Stimulated activated CD4-positive, alpha-beta T cell treated with anti-CD3 and anti-CD28 coated beads, Interleukin-2, amount 100 ng/mL, for 24 hours (primary cell): ENCODE measurements at places on chromosomes 2 and 18.

DNA sequence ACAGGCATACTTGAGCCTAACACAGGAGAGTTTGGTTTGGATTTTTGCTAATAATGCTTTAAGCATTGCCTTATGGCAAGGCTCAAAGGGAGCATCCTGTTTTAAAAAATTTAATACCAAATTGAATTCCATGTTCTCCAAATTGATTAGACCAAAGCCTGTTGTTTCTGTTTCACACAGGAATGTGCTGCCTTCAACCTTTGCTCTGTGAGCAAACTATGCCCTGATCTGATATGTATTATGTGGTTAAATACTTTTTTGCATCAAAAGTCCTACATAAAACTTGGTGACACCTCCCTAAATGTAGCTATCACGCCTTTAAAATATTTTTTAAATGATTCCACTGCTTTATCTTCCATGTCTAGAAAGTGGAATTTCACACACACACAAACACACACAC, 691.4 kb downstream of the CPS1 start:
- no peak for DNase-seq

DNA sequence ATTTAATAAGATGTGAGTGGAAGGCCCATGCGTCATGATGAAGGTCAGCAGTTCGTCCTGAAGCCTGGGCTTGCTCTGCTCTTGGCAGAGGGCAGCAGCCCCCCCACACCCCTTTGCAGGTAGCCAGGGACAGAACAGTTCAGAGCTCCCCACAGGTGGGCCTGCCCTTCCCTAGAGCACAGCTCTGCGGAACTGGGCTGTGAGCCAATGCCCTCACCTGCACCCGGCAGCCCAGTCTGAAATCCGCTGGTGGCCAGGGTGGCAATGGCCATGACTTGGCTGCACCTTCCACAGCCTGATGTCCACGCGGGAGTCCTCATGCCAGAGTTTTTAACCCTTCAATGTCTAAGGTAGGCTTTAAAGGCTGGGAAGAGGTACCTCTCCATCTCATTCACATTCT, 136.7 kb downstream of the ACKR3 start:
- DNase-seq = no peak

GRCh38 chr2:67036444-67036843, 360.7 kb upstream of the ETAA1 start:
- DNase-seq = no peak

GRCh38 chr2:240873098-240873788, 4.6 kb downstream of the AGXT start:
- DNase-seq = no peak

DNA sequence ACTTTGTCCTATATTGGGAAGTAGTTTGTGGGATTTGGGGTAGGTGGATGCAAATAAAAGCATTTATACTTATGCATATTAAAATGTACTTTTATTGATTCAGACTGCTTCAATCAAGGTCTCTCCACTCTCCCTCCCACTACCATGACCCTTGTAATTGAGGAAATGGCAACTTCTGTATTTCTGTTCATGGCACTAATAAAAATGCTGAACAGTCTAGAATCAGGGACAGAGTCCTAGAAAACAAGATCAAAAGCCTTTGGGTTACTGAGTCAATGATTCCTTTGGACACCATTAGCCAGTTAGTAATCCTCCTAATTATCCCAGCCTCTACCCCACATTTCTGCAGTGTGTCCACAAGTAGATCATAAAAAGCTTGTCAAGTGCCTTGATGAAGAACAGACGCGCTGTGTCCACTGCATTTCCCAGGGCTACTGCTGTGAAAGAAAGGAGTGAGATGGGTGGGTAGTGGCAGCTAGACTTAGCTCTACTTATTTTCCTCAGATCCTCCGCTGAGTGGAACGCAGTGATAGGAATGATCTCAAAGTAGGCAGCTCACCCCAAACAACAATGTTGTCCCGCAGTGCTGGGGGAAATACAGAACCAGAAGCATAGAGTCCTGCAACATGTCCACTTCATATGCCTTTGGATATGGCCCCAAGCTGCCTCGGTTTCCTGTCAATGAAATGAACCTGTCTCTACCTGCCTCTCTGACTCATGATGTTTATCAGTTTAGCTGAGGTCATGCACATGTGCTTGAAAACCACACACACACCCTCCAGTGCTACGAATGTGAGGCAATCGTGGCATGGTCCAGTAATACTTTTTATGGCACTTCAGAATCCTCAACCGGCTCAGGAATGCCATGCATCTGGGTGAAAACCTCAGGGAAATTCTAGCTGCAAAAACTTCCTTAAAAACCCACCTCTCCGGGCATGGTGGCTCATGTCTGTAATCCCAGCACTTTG, 115.5 kb downstream of the COL6A3 start:
- no peak for DNase-seq

- DNase-seq = no peak
These were observed 360.7 kb downstream of the TMX3 start for GRCh38 chr18:68354176-68354575.

DNA sequence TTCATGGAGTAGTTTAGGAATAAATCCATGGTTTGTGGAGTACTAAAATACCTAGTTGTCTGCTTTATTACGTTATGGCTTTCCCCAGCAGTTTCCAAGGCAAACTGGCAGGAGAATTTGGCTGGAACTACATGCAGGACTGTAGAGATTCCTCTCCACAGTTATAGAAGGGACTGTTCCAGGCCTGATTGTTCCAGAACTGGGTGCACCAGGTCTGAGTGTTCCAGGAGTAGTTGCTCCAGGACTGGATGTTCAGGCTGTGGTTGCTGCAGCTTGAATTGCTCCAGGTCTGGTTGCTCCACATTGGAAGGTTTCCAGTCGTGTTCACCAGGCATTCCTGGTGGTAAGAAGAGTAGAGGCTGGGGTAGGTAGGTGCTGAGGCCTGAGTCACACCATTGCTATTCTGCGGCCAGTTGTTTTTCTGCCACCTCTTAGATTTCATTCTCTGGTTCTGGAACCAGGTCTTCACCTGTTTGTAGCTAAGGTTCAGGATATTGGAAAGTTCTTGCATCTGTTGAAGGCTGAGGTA, 28.1 kb downstream of the SGPP2 start:
- no peak for DNase-seq

DNA sequence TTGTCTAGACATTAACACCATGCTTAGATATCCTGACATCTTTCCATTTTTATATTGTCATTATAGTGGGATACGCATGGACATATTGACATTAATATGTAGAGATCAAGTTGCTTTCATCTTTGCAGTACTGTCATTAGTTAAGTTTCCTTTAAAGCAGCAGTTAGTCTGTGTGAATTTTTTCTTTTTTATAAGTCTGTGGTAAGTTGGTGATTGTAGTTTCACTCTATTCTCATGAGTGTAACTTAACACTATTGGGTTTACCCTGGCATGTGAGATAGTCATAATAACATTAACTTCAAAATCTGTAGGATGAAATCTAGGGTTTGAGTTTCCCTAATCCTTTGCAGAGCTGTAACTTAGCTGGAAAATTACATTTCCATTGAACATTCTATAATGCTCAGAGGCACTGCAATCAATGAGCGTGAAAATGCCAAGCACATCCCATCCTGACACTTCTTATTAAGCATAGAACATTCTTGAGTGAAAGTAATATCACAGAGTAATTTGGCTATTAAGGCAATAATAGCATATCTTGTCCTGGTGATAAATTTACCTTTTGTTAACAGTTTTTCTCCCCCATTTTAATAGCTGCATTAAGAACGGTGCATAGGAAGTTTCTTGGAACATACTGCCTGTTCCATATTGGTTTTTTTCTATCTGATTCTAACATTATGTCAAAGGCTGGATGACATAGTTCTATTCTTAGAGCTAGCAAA, 47.5 kb upstream of the DARS1 start:
- DNase-seq = no peak

GRCh38 chr2:62217970-62218369, 22.1 kb downstream of the B3GNT2 start:
- no peak for DNase-seq

DNA sequence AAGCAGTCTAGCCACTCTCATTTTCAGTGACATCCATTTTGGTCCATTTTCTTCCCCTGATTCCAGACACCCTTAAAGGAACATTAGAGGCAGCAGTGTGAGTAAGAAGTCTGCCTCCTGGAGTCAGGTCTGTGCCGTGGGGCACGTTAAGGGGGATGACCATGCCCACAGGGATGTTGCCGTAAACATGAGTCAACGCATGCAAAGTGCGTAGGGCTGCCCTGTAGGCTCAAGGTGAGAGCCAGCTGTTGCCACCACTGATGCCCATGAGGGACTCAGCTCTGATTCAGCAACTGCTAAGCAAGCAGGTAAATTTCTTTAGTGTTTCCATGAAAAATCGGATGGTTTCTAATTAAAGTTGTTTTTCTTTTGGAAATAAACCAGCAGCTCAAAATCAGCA, 61.4 kb upstream of the TFCP2L1 start:
- no peak for DNase-seq

DNA sequence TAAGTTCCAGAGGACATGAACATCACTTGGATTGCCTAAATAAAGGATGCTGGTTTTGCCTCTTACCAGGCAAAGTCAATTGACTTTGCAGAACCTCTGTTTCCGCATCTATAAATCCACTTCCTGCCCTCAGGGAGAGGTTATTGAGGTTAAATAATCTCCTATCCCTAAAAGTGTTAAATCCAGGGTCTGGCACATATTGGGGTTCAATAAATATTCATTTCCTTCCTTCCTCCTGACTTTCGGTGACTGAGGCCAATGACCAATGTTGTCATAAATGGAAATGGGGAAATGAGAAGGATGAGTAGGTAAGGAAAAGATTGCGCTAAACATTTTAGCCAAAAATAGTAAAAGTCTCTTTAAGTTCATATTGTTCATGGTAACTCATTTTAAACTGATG, 16.0 kb downstream of the BCL2 start:
- DNase-seq = no peak

DNA sequence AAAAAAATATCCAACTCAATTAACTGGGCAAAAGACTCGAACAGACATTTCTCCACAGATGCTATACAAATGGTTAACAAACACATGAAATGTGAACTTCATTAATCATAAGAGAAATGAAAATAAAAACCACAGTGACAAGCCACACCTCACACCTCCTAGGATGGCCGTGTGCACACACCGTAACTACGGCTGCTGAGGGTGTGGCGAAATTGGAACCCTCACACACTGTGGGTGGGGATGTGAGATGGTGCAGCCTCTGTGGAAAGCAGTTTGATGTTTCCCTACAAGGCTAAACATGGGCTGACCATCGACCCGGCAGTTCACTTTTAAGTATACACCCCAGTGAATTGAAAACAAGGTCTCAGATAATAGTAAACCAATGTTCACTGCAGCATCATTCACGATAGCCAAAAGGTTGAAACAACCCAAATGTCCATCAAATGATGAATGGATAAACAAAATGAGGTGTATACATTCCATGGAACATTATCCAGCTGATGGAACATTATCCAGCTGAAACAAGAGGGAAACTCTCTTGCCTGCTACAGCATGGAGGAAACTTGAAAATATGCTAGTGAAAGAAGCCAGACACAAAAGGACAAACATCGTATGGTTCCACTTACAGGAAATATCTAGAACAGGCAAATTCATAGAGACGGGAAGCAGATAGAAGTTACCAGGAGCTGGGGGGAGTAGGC, 32.2 kb downstream of the ZAP70 start:
- DNase-seq = peak; percentile 57

GRCh38 chr2:38254796-38255195, 122.3 kb downstream of the ATL2 start:
- DNase-seq = no peak

GRCh38 chr2:88248280-88248828, 78.2 kb downstream of the THNSL2 start:
- DNase-seq = no peak

- DNase-seq = no peak
These were observed 60.8 kb upstream of the GLS start for GRCh38 chr2:190819840-190820301.

GRCh38 chr2:30663321-30663720, 143.9 kb downstream of the CAPN13 start:
- DNase-seq = no peak

GRCh38 chr2:205617905-205618304, 64.4 kb upstream of the NRP2 start:
- DNase-seq = no peak

GRCh38 chr2:122927197-122927596, 1097.9 kb upstream of the CNTNAP5 start:
- DNase-seq = no peak

GRCh38 chr18:62682371-62682770, 33.0 kb upstream of the PHLPP1 start:
- DNase-seq = no peak

DNA sequence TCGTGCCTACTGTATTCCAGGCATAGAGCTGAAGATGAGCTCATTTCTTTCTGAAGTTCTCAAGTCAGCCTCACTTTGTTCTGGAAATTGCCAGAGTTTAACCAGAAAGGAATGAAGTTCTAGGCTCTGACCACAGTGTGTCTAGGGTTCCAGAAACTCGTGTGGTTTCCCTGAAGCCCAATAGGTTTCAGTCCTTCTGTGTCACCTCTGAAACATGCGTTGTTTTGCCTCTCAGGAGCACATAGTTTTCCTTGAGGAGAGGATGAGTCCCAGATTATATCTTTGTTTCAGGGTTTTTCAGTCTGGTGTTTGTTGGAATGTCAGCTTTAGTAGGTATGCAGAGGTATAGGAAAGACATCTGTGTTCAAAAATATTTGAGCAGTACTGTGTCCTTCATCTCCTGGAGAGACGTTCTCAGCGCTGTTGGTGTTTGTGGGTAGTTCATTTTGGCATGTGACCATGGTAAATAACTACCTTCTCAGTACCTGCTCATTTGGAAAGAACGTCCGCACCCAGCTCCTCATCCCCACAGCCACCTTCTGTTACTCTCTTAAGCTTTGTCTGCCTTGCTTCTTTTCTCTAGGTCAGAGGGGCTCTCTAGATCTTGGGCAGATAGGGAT, 56.6 kb downstream of the RALBP1 start:
- no peak for DNase-seq

- peak; percentile 37 for DNase-seq
These were observed 619 bp upstream of the FAM168B start for GRCh38 chr2:131093696-131094462.

- no peak for DNase-seq
These were observed 359.9 kb upstream of the HNRNPA3 start for GRCh38 chr2:176852667-176853066.

GRCh38 chr2:32910883-32911598, 35.7 kb upstream of the LTBP1 start:
- no peak for DNase-seq

GRCh38 chr18:61475931-61476330, 142.7 kb downstream of the CDH20 start:
- no peak for DNase-seq

DNA sequence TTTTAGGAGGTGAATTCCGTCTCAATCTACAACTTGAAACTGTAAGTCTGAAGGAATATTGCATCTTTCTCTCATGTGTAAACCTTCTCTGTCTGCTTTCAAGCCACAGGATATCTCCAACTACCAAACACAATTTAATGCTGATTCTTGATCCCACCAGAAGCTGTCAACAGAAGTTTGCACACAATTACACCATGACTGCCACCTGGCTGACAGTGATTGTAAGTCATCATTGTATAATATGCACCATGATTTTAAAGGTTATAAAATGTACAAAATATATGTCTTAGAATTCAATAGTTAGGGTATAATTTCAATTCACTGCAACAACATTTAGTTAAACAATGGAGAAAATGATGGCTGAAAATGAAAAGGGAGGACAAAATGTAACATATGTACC, 18.4 kb downstream of the PREPL start:
- no peak for DNase-seq
